Right ventricle myocardium inferior (tissue), 1 donor: ENCODE measurements at places on chromosomes 7 and 10. TPM values are rescaled to one million over a fixed set of nuclear protein-coding genes. Genes with fewer than 3 reads are reported as not detected.

- DNase-seq: no peak
Observed at GRCh38 chr7:6320791-6321190, 48.4 kb upstream of the CYTH3 start.

DNA sequence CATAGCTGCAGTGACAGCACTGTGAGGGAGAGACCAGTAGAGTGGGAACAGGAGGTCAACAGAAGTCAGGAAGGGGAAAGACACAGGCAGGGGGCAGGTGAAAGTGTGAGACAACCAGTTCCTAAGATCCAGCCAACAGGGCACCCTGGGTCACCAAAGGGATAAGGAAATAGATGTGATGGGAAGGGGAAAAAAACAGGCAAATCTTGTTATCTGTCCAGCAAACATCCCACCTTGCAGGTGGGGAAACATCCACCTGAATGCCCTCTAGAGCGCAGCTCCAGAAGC lies 42.5 kb downstream of the DPCD start:
- DNase-seq: no peak

GRCh38 chr7:26567266-26567665 lies 275.6 kb downstream of the SNX10 start:
- DNase-seq: no peak

DNA sequence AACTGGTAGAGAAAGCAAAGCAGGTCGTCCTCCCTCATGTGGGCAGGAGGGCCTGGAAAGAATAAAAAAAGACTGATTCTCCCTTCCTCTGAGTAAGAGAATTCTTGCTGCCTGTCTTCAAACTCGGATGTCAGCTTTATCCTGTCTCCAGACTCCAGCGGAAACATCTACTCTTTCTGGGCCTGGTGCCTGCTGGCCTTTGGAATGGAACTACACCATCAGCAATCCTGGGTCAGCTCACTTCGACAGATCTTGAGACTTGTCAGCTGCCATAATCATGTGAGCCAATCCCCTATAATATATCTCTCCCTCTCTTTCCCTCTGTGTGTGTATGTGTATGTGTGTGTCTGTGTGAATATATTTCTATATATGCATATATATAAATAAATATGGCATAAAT lies 411.0 kb upstream of the DPP6 start:
- DNase-seq: peak; percentile 69

- DNase-seq: no peak
Observed at GRCh38 chr10:127987467-127988380, 80.8 kb downstream of the PTPRE start.

Gene ACTA2
- total RNA-seq: 75.2 TPM

Gene NPFFR1
- total RNA-seq: not detected
